ENCODE measurements at places on chromosomes 2 and 18. TPM values are rescaled to one million over a fixed set of nuclear protein-coding genes. Genes with fewer than 3 reads are reported as not detected.

DNA sequence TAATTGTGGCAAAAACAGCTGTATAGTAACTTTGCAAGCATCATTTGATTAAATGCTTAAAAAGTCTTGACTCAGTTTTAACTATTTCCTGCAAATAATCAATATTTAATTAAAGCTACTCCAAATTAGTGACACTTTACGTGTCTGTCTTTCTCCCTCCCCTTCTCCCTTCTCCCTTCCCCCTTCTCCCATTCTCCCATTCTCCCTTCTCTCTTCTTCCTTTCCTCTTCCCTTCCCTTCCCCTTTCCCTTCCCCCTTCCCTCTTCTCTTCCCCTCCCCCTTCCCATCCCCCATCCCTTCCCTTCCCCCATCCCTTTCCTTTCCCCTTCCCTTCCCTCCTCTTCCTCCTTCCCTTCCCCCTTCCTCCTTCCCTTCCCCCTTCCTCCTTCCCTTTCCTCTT, 76.9 kb downstream of the MSH2 start:
- no peak overlapping the region for H3K27ac ChIP-seq
- no peaks in the 10 kb centered on the region for H3K4me1 ChIP-seq
- no peak overlapping the region for H3K4me3 ChIP-seq

GRCh38 chr18:36499938-36500337, 202.4 kb downstream of the FHOD3 start:
- no peaks in the 10 kb centered on the region for H3K4me1 ChIP-seq
- DNase-seq, result no peak
- H3K27ac ChIP-seq, result no peak overlapping the region
- no peaks in the 10 kb centered on the region for H3K36me3 ChIP-seq
- H3K27me3 ChIP-seq, result no peaks in the 10 kb centered on the region
- no peak overlapping the region for H3K4me3 ChIP-seq

The NR4A2 gene
- 3.7 TPM for total RNA-seq

DNA sequence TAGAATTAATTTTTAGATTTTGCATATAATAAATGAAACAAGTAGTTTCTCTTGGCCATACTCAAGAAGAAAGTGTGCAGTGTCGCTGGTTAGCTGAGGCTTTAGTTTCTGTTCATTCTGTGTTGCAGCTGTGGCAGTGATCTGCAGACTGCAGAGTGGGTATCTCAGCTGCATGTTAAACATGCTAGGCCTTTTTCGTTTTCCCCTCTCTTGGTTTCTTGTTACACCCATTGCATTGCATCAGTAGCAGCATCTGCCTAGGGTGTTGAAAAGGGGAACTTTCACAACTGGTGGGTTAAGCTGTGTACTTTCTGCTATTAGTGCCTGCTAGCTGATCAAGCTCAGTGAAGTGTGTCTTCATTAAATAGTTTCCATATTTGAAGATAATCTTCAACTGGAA, 51.3 kb downstream of the ACSL3 start:
- H3K27ac ChIP-seq, result no peak overlapping the region
- no peaks in the 10 kb centered on the region for H3K4me1 ChIP-seq
- no peak overlapping the region for H3K4me3 ChIP-seq
- no peaks in the 10 kb centered on the region for H3K36me3 ChIP-seq

GRCh38 chr2:105882341-105882740, 137.6 kb downstream of the NCK2 start:
- no peak for DNase-seq
- H3K27me3 ChIP-seq, result no peaks in the 10 kb centered on the region
- no peaks in the 10 kb centered on the region for H3K36me3 ChIP-seq
- H3K27ac ChIP-seq, result no peak overlapping the region
- no peak overlapping the region for H3K4me3 ChIP-seq
- peaks cover 11% of the 10 kb centered on the region for H3K4me1 ChIP-seq

Data from adrenal gland (tissue), 19 donors.